Amniotic epithelial cell (primary cell): ENCODE measurements at places on chromosomes 2 and 18.

- no peak for DNase-seq
Measured at GRCh38 chr2:10918661-10919409, 7.1 kb downstream of the KCNF1 start.

DNA sequence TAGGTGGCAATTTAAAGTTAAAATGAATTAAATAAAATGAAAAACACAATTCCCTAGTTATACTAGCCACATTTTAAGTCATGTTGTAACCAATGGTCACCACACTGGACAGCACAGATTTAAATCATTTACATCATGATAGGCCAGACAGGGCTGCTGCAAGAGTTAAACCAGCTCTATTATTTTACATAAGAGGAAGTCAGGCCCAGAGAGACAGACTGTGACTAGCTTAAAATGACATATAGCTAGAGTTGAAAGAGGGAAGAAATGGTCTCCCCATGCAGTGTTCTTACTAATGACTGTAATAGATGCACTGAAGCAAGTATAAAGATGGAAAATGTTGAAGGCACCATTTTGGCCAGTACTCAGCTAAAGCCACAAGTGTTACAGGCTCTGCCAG lies 69.6 kb downstream of the SLC66A3 start:
- DNase-seq, result no peak

DNA sequence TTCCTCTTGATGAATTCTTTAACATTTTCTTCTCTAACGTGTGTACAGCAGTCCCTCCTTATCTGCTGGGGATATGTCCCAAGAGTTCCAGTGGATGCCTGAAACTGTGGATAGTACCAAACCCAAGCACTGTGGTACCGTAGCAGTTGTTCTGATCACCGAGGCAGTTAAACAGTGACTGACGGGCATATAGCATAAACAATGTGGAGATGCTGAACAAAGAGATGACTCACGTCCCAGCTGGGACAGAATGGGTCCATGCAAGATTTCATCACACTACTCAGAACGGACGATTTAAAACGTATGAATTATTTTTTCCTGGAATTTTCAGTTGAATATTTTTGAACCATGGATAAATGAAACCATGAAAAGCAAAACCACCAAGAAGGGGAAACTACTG lies 54.5 kb upstream of the SPAG16 start:
- peak; percentile 72 for DNase-seq

- DNase-seq, result peak; percentile 52
Measured at GRCh38 chr2:36965206-36965605, 1.1 kb downstream of the STRN start.

DNA sequence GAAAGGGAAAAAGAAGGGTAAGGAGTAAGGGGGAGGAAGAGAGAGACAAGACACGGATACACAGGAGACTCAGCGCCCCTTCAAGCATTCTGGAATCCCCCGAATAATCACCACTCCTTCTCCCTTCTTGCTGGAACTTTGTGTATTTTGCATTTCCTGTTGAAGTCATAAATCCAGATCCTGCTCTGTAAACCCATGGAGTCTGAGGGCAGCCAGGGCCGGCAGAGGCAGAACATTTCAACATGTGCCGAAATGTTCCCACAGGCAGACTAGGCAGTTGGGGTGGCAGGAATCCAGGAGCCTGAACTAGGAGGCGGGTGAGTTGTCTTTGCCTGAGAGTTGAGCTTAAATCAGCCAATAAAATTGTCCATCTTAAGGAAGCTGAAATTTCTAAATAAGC lies 193.1 kb downstream of the SH3RF3 start:
- DNase-seq, result peak; percentile 99

DNA sequence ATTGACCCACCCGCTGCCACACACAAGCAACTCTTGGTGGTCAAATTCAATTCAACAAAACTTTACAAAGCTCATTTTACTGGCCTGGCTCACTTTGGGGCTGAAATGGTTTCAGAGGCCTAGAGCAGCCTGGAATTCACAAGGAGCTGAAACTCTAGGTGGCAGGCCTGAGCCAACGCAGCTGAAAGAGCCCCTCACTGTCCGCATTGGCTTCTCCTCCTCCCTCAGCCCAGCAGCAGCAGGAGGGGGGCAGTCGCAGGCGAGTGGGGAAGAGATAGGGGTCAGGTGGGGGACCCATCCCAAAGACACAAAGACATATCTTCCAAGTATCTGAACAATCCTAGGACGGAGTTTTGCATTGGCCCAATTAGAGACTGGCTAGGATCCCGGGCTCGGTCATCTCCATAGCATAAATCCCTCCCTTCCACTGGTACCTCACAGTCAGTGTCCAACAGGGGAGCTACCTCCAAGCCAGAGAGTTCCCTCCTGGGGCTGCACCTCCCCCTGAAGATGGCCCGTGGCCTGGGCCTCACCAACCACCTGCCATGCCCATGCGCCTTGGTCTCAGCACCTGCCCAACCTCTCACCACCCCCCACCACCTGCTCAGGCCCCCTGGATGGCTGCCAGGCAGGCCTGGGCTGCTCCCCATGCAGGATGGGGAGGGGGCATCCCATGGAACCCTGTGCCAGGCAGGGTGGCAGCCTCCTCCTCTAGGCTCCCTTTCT lies 113.4 kb downstream of the ZBTB7C start:
- peak; percentile 8 for DNase-seq
